Omental fat pad (tissue), 4 donors: ENCODE measurements at places on chromosomes 6 and 20.

- DNase-seq = no peak
Observed at GRCh38 chr6:3873051-3873450, 23.9 kb downstream of the FAM50B start.

DNA sequence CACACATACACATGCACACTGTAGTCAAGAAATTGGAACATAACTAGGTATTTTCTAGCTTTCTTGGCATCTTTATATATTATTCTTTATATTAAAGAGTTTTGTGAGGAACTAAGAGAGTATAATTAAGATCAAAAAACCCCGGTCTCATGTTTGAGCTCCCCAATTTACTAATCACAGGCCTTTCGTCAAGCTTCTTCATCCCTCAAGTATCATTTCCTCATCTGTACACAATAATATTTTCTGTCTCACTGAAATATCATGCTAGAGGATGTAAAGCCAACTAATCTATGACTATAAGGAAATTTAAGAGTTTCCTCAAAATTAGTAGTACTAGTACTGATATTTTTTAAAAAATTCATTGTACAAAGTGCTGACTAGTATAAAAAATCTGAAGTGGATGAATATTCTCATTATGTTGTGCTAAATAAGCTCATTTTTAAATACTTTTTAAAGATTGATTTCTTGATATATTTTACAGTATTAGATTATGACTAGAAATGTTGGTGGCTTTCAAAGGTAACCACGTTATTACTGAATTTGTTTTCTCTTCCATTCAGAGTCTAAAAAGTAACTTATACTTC is 28.0 kb downstream of the PEX3 start:
- DNase-seq = no peak

- DNase-seq = no peak
Observed at GRCh38 chr6:47075741-47076421, 33.7 kb upstream of the ADGRF1 start.

DNA sequence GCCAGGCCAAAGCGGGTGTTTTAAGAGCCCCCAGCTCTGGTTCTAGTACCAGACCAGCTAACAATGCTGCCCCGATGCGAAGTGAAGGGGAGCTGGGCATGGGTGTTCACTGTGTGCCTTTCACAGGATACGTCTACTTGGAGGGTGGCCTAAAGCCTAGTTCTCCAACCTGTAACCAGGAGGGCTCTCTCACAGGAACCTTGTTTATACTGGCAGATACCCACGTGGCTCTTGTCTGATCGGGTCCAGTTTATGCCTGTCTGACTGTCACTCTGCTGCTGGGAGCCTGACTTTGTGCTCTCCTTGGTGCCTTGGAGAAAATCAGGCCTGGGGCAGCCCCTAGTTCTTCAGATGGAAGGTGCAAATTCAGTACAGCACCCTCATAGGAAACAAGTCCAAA is 60.2 kb upstream of the RNF144B start:
- DNase-seq = no peak
